ENCODE measurements at places on chromosomes 2 and 18.

DNA sequence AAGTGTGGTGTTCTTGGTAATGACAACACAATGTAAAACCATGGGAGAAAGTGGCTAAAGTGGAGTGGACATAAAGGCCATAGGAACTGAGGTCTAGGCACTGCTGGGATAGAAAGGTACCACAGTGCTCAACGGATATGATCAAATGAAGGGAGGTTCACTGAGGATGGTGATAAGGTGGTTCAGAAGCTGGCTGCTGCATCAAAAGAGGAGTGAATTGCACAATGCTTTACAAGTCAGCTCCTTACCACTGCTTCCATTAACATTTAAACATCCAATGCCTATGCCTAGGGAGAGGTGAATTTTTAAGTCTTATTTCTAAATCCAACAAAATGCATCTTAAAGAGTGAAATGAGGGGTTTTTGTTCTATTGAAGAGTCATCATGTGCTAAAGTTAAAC, 100.1 kb upstream of the ITGB6 start:
- DNase-seq, result no peak

DNA sequence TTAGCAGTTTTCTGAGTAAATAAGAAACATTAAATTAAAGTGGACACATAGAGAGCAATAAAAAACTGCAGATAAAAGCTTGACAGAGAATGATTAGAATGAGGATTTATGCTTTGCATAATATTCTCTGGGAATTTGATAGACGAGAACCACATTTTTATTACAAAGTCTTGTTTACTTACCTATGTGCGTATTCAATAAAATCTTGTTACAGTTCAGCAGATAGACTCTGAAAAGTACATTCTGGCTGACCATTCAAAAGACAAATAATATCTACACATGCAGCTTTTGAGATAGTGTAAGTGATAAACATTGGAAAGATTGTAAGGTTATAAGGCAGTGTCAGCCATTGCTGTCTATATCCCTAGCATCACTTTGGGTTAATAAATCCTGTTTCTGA, 381.6 kb downstream of the NYAP2 start:
- DNase-seq, result no peak

DNA sequence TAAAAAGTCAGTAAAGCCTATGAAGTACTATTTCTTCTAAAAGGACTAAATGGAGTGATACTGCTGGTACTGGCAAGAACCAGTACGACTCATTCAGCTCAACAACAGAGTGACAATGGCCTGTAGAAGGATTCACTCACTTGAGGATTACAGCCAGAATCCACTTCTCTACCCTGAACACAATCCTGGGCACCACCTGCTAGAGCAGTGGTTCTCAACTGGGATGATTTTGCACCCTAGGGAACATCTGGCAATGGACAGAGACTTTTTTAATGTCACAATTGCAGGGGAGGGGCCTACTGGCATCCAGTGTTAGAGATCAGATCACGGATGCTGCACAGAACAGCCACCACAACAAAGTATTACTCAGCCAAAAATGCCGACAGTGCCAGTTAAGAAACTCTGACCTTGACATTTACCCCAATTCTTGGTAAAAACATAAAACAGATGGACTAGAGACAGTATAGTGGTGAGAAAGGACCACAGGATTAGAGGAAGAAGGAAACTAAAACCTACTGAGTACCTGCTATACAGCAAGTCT, 5.0 kb downstream of the SPIRE1 start:
- peak; percentile 46 for DNase-seq

DNA sequence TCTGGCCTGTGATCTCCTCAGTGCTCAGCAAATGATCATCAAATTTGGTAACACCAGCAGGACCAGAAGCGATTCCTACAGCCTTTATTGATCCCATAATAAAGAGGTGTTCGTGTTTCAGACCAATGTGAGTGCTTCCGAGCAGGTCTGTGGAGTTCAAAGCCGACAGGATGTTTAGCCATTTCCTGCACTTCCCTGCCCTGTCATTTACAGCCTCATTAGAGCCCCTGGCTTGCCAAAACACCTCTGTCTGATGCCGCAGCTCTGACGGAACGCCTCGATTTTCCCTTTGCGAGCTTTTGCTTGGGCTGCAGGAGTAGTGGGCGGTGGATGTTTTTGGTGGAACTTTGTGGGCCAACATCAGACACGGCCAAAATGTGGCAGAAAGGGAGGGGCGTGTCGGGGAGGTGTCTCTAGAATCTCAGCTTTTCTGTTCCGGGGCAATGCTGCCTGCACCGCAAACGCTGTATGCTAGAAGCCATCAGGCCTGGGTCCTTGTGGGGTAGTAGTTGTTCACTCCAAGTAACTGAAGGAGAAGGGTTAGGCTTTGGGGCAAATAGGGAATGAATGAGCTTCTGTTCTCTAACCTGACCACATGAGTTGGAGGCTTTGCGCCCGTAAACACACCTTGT, 26.1 kb upstream of the INHBB start:
- no peak for DNase-seq

DNA sequence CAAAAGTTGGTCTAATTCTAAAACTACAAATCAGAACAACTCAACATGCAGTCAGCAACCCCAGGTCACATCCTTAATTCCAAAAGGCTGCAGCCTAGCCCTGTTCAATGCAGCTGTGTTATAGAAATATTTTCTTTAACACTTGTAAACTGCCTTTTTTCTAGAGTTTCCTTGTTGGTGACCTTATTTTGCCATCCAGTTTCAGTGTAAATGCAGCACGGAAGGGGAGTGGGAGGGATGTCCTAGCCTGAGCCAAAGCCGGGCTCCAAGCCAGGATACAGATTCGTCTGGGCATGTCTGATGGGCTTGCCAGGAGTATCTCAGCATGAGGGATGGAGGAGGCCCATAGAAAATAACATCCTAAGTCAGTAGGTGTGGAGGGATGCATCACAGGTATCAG, 17.7 kb upstream of the SP3 start:
- no peak for DNase-seq

DNA sequence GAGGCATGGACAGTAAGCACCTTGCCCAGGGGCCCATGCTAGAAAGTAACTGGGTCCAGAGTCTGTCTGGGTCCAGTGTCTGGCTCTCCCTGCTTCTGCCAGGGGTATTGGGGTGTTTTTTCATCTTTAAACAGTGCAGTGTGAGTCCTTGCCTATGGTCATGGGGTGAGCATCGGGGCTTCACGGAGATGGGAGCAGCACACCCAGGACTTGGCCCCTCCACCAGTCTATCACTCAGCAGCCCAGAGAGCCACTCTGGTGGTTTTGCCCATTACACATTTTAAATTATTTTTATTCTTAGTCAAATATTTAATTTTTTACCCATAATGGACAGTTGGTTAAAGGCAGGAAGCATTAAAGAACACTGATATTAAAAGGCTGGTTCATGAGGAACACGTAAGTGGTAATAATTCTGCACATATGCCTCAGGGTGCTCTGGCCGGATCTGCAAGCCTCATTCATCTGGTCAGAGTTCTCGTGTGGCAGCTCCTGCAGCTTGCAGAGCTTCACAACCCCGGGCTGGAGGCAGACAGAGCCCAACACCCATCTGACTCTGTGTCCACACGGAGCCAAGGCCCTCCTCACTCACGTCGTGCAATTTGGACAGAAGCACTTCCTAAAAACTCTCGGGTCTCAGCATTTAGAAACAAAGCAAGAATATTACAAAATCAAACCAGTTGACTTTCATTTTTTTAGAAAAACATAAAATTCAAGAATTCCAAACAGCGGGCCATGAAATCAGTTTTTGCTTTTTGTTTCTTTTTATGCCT, 204.1 kb downstream of the CTIF start:
- no peak for DNase-seq

GRCh38 chr18:24204904-24205303, 66.0 kb downstream of the CABYR start:
- no peak for DNase-seq

DNA sequence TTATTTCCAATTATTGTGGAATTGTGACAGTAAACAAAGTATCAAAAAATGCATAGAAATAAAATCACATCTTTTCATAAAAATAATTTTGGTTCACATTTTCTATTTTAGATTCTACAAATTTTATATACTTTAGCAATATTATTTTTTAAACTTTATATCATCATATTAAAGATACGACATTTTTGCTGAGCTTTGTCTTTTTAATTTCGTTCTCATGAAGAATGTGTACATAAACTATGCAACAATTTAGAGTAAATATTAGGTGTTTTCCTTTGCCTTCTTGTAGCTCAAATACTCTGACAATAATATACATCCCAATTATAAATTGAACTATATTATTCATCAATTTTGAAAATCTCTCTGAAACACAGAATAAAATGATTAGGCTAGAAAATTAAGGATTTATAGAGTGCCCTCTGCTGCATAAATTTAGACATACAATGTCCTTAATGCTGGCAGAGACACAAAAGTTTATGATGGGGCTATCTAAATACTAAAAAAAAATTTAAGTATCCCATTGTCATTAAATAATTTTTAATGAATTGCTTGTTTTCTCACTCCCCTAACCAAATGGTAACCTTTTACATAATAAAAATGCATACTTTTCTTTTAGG, 45.7 kb downstream of the CCDC102B start:
- DNase-seq, result no peak

DNA sequence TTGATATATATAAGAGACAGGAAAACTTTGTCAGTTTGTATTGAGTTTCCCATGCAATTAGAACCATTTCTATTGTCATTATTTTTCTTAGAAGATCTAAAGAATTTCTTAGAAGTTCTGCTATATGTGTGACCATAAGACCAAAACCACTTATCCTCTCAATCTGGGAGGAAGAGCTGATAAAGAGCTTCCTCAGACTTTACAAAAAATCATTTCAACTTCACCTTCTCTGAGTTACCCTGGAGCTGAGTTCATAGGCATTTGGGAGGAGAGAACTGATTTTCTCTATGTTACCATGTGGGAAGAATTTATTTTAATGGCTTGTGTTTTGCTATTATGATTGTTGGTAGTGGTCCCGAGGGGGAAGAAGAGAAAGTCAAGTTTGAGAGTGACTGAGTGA, 329.3 kb downstream of the GPD2 start:
- no peak for DNase-seq
